HS-27A (cell line): ENCODE measurements at places on chromosomes 3 and 15.

- DNase-seq: no peak
Observed at GRCh38 chr15:80991421-80991820, 1.8 kb upstream of the MESD start.

- DNase-seq: no peak
Observed at GRCh38 chr3:181691901-181692300, 19.8 kb upstream of the SOX2 start.

GRCh38 chr3:45123581-45124269 is 22.5 kb downstream of the CDCP1 start:
- peak; percentile 86 for DNase-seq

DNA sequence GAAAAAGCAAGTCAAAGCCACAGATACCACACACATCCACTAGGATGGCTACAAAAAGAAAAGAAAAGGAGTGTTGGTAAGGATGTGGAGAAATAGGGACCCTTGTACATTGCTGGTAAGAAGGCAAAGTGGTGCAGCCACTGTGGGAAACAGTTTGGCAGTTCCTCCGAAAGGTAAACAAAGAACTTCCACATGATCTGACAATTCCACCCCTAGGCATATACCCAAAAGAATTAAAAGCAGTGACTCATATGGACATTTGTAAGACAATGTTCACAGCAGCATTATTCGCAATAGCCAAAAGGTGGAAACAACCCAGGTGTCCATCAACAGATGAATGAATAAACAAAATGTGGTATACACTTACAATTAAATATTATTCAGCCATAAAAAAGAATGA is 22.2 kb upstream of the GMPPB start:
- DNase-seq: no peak

GRCh38 chr3:134459562-134459961 is 26.2 kb downstream of the ANAPC13 start:
- DNase-seq: no peak

DNA sequence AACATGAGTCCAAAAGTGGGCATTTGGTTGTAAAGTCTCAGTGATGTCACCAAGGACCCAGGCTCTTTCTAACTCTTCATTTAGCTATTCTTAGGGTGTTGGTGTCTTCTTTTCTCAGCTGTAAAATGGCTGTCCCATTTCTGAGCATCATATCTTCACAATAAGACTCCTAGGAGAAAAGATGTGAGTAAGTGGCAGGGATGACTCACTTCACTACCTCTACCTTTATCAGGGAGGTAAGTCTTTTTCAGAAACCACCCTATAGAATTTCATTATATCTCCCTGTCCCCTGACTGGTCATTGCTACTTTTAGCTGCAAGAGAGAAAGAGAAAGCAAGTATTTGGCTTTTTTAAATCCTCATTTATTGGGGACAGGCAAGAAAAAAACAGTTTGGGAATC is 300.2 kb upstream of the RBMS3 start:
- no peak for DNase-seq

- no peak for DNase-seq
Observed at GRCh38 chr3:143840636-143841035, 7.6 kb downstream of the SLC9A9 start.

- DNase-seq: no peak
Observed at GRCh38 chr15:79804838-79805237, 92.0 kb downstream of the MTHFS start.

DNA sequence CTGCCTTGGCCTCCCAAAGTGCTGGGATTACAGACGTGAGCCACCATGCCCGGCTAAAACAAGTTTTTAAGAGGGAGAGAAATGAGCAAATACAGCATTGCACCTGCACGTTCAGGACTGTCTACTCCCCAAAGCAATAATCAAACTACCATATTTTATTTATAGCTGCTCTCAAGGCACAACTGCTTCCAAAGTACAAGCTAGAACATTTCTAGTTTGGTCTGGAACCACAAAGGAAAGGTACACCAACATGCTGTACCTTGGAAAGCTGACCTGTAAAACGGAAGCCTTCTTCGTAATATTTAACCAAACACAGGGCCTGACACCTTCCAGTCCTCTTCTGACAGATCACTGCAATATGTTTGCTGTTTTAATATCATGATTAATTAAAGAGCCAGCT is 14.5 kb upstream of the VGLL4 start:
- DNase-seq: no peak

- no peak for DNase-seq
Observed at GRCh38 chr3:126294211-126294808, 62.9 kb downstream of the KLF15 start.

GRCh38 chr3:112424394-112424793 is 74.9 kb downstream of the BTLA start:
- DNase-seq: no peak

- DNase-seq: no peak
Observed at GRCh38 chr15:98938105-98938417, 69.5 kb downstream of the PGPEP1L start.

DNA sequence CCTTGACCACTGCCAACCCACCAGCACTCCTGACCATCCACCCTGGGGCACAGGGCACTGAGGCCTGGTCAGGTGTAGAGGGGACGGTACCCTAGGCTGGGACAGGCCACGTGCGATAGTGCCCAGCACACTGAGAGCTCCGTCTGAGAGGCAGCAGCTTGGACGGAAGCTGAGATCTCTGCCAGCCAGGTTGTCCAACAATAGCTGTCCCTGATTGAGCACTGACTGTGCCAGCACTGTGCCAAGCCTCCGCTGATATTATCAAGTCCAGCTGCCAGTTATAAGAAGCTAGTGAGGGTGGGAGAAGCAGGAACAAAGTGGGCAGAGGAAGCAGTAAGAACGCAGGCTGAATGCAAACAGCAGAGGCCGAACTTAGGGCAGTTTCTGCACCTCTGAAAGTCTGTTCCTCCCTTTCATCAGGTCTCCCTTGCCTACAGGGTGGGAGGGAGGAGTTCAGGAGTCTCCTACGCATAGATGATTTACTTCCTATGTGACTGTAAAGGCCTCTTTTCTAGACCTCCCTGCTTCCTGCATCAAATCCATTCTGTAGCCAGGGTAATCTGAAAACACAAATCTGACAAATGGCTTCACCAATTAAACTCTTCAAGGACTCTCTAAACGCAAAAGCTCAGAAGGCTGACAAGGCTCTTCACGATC is 29.7 kb downstream of the MRPS11 start:
- DNase-seq: no peak

DNA sequence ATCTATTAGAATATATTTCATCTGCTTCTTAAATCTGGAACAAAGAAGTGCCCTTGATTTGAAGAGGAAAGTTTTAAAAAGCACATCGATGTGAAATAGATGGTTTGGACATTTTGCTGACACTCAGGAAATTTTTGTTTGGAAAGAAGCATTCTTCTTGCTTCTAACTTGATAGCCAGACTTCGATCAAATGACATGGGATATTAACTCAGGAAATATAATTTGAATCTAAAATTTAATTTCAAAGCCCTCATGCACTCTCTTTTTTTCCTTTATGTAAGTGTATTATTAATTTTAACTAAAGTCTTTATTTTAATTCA is 761.2 kb downstream of the VGLL3 start:
- no peak for DNase-seq

DNA sequence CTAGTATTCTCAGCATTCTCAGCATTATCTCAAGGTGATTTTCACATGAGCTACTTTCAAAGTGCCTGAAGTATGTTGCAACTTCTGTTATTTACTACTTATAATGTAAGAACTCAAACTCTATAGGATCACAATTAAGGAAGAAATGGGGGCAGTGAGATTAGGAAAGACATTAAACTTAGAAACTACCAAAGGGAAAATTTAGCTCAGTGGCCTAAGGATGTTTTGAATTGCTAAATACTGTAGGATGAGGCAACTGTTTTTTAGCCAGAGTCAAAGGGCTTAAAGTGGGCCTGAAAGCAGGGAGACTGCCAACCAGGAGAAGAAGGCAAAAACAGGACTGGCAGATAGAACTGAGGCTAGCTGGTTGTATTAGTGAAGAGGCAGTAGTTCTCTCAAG is 55.5 kb upstream of the MBNL1 start:
- DNase-seq: no peak

DNA sequence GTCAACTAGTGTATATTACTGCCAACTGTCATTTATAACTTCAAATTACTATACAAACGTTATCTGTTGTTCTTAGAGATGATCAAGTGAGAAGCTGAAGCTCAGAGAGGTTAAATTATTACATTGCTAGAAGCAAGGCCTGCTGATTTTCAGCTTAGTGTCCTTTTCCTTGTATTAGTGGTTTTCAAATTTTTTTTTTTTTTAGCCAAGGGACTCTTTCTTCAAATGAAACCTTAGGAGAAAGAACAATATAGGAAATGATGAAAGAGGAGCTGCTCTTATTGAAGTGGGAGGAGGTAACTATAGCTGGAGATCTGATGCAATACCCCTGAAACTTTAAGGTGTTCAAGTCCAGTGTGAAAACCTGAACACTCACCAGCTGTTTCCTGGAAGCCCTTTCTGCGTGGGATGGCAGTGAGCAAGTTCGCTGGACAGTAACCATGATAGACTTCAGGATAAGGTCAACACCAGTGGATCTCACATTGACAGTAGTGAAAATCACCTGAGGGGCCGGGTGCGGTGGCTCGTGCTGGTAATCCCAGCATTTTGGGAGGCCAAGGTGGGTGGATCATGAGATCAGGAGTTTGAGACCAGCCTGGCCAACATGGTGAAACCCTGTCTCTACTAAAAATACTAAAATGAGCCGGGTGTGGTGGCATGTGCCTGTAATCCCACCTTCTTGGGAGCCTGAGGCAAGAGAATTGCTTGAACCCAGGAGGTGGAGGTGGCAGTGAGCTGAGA is 376.2 kb downstream of the EDEM1 start:
- DNase-seq: no peak

GRCh38 chr15:72852273-72852672 is 68.7 kb upstream of the ADPGK start:
- DNase-seq: no peak
